ENCODE measurements at places on chromosomes 7 and 10. TPM values are rescaled to one million over a fixed set of nuclear protein-coding genes. Genes with fewer than 3 reads are reported as not detected.
A peak's percentile ranks its signal among the peaks of the same experiment; 100 is the strongest.

Gene COL28A1
- 0.54 TPM for total RNA-seq

Gene OR2A7
- 36.0 TPM for total RNA-seq

Gene ZCCHC24
- total RNA-seq, result 30.7 TPM

Gene ARL4A
- total RNA-seq, result 36.9 TPM

Gene RAPGEF5
- total RNA-seq, result 76.6 TPM

Gene SSC4D
- 3.6 TPM for total RNA-seq

Gene CACNA2D1
- total RNA-seq, result 81.7 TPM

Gene VSIR
- 20.0 TPM for total RNA-seq

Gene RARRES2
- 54.4 TPM for total RNA-seq

Gene PAOX
- total RNA-seq, result 3.5 TPM

Gene NKX1-2
- total RNA-seq, result not detected

Gene PROSER2
- total RNA-seq, result 19.8 TPM

Gene CAV2
- 233 TPM for total RNA-seq

- peak; percentile 91 for DNase-seq
Observed at GRCh38 chr10:118116715-118117449, 70.1 kb upstream of the RAB11FIP2 start.

GRCh38 chr10:30088178-30088577 lies 28.8 kb upstream of the JCAD start:
- DNase-seq, result no peak

- no peak for DNase-seq
Observed at GRCh38 chr10:76667408-76668370, 969.9 kb downstream of the KCNMA1 start.

GRCh38 chr7:47428768-47429472 lies 153.0 kb downstream of the TNS3 start:
- DNase-seq, result no peak

- DNase-seq, result no peak
Observed at GRCh38 chr10:70558295-70558694, 44.2 kb downstream of the PRF1 start.

DNA sequence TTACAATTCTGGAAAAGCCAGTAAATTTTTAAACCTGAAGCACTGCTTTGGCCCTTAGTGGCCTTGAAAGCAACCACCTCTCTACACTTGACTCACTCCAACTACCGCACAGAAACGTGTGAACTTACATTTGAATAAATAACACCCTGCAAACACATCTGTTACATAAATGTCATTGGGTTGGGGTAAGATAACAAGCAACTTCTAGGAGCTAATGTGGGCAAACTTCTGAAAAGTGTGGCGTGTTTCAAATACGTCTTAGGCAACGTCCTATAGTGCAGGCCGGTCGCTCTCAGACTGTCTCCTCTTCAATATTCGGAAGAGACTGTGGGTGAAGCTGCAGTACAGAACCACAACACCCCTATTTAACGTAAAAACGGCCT lies 474 bp downstream of the ORC5 start:
- no peak for DNase-seq

- no peak for DNase-seq
Observed at GRCh38 chr7:41965951-41966505, 263.1 kb upstream of the INHBA start.

GRCh38 chr10:78899996-78900714 lies 168.6 kb upstream of the ZMIZ1 start:
- no peak for DNase-seq

DNA sequence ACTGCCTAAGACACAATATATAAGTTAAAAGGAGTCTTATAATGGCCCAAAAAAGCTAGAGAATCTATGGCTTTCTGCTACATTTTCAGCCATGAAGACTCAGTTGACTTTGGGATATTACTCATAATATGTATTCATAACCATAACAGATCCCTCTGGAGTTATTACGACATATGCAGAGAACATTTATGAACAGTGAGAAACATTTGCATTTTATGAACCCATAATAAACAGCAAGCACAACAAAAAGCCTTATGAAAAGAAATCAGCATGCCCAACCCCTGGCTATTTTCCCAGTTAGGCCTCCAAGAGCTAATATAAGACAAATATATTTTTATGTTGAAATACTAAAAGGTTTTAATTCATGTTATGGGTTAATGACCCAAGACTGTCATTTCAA lies 52.4 kb downstream of the ARMH3 start:
- no peak for DNase-seq

DNA sequence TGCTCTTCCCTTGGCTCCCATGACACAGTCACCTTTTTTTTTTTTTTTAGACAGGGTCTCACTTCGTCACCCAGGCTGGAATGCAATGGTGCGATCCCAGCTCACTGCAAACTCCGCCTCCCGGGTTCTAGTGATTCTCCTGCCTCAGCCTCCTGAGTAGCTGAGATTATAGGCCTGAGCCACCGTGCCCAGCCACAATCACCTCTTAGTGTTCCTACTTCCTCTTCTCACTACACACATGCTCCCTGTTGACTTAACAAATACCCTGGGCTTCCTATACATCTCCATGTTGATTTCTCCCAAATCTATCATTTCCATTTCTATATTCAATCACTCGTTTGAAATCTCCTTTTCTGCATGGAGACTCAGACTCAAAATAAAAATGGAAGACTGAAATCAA lies 91.7 kb downstream of the CUBN start:
- no peak for DNase-seq

- no peak for DNase-seq
Observed at GRCh38 chr10:133405844-133406527, 12.0 kb downstream of the MTG1 start.

DNA sequence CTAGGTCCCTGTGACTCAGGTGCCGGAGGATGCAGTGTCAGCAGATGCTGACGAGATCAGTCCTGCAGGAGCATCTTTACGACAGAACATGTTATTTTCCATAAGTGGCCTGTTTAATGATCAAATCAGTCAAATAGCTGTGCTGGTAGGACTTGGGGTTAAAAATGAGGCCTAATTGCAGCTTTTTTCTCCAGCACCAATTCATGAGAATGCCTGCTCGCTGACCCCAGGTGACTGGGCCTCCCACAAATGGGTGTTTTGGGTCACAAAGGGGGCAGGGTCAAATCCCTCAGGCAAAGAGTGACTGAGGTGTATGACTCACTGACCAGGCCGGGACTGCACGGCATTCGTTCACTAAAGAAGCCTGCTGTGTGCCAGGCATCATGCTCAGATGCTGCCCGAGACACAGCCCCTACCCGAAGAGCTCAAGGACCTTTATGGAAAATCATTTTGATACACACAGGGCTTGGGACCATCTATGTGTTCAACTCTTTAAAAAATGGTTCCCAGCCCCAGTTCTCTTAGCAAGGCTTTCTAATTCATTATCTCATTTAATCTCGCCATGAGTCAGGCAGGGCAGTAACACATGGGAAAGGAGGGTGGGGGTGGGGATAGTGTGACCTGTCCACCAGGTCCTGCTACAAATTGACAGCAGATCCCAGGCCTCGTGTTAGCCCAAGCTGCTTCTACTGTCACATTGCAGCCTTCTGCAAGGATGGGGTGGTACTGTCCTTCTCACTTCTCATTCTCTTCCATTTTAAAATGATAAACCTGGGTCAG lies 21.1 kb downstream of the ZNF775 start:
- no peak for DNase-seq

DNA sequence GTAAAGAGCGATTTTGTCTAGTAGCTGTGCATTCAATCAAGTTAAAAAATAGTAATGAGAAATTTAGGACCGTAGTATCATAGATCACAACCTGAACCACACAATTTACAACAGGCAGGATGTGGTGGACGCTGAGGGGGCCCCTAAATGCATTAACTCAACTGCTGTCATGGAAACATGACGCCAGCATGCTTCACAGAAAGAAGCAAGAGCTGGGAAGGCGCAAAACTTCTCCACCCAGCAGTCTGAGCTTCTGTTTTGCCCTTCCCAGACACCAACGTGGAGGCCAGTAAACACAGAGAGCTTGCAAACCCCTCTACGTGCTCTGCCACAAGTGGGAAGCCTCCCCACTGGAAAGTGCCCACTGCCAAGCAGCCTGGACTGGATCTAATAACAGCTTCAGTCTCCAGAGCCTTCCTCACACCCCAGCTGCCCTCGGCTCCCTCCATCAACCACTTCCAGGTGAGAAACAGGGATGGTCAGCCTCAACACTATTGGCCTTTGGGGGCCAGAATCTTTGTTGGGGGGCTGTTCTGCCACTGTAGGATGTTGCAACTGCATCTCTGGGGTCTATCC lies 151.8 kb downstream of the SFMBT2 start:
- DNase-seq, result no peak

GRCh38 chr10:7436490-7437100 lies 25.8 kb upstream of the SFMBT2 start:
- no peak for DNase-seq

- no peak for DNase-seq
Observed at GRCh38 chr7:65923316-65923715, 50.4 kb downstream of the VKORC1L1 start.

DNA sequence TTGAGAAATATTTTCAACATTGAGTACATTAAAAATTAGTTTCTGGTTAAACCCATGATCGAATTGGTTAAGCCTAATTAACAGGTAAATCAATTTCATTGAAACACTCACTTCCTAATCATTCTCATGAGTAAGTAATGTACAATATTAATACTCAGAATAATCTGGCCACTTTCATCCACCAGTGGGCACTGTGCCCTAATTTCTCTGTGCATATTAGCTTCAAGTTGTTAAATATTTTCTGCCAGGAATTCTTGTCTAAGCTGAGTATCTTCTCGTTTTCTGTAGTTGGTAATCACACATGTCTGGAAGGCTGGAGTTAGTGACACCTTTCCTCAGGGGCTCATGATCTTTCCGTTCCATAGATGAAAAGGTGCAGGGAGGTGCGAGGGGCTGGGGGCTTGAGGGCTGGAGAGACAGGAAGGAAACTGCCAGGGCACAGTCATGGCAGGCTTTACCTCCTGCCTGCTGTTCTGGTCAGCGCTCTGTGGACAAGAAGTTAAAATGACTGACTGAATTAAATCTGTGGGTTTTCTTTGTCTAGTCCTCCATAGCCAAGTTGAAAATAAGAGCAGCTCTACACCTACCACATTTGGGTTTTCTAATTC lies 71.9 kb downstream of the WIPF3 start:
- peak; percentile 51 for DNase-seq

- DNase-seq, result no peak
Observed at GRCh38 chr10:944034-944831, 12.7 kb upstream of the LARP4B start.

DNA sequence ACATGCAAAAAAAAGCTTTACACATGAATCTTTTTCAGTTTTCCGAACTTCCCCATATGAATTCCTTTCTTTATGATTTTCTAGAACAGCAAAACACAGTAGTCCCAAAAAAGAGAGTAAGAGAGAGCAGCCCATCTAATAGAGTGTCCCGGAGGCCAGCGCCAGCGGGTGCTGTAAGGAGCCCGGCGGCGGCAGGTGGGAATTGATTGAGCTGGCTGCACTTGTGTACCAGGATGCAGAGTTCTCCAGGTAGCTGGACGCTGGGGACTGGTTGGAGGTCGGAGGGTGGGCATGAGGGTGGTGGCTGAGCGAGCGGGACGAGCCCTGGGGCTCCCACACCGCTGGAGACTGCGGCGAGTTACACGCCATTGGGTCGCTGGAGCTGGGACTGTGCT lies 4.0 kb downstream of the DLX5 start:
- DNase-seq, result no peak

- no peak for DNase-seq
Observed at GRCh38 chr10:35555962-35556930, 48.9 kb upstream of the GJD4 start.

DNA sequence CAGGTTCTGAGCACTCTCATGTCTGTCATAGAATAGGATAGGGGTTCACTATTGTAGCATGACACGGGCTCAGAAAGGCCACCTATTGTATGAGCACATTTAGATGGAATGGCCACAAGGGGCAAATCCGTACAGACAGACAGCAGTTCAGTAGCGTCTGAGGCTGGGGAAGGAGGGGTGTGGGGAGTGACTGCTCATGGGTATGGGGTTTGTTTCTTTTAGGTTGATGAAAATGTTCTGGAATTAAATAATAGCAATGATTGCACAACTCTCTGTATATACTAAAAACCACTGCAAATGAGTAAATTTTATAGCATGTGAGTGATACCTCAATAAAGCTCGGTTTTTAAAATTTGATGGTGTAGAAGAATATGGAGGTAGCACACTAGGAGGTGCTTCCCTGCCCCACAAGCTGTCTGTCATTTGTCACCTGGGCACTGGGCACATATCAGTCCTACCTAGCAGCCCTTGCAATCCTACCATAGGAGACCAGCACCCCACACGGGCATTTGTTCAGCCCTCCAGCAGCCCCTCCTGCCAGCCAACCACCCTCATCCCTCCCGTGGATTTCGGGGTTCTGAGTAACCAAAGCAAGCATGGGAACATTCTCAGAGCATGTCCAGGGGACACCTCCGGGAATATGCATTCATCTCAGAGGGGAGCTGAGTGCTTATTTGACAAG lies 35.2 kb downstream of the KCNMA1 start:
- DNase-seq, result no peak

GRCh38 chr7:2051707-2052656 lies 180.8 kb downstream of the MAD1L1 start:
- no peak for DNase-seq

- DNase-seq, result no peak
Observed at GRCh38 chr7:36978461-36978860, 254.2 kb upstream of the AOAH start.

DNA sequence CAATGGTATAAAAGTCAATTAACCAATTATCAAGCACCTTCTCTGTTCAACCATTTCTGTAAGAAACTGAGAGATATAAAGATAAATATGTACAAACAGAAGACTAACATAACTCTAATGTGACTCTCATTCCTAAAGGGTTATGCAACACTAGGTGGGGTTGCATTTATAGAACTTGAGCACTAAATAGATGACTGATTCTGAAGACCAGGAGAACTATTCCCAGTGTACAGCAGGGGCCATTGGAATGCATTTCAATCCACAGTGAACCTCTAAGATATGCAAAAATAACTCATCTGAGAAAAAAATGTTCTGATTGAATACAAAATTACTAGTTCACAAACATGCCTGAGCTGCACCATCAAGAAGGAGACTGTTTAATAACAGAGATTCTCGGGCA lies 341.2 kb upstream of the STEAP1 start:
- no peak for DNase-seq

DNA sequence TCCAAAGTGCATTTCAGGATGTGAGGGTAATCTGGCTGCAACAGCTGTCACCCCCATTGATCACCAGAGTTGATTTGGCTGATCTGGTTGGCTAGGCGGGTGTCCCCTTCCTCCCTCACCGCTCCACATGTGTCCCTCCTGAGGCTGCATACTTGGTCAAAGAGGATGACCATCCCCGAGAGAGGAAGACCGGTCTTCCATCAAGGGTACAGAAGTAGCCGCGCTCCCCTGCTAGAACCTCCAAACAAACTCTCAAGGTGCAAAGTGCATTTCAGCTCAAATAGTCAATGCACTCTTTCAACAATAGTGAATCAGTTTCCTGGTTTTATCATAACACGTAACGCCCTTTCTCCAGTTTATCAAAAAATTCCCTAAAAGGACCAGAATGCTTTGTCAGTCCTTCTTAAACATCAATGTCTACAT lies 44.6 kb downstream of the CARD11 start:
- no peak for DNase-seq

DNA sequence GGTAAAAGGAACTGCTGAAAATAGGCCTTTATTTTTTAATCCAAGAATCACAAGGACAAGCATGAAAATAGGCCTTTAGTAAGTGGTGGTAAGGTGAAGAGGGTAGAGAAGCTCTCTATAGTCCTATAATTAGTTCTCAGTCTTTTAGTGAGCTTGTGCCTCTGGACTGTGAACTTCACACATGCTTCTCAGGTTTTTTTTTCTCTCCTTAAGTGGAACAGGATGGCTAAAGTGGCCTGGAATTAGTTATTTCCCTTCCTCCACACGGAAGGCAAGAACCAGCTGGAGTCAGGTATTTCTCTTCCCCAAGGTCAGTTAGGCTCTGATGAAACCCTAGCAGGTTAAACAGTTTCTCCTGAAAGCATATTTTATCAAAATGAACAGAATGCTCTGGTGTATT lies 203.0 kb upstream of the MINDY3 start:
- DNase-seq, result no peak
